ENCODE measurements at places on chromosomes 1 and 21. TPM values are rescaled to one million over a fixed set of nuclear protein-coding genes. Genes with fewer than 3 reads are reported as not detected.

Gene CPLANE2
- total RNA-seq = 4.9 TPM

GRCh38 chr1:218454700-218455282, 109.7 kb downstream of the TGFB2 start:
- DNase-seq = no peak

DNA sequence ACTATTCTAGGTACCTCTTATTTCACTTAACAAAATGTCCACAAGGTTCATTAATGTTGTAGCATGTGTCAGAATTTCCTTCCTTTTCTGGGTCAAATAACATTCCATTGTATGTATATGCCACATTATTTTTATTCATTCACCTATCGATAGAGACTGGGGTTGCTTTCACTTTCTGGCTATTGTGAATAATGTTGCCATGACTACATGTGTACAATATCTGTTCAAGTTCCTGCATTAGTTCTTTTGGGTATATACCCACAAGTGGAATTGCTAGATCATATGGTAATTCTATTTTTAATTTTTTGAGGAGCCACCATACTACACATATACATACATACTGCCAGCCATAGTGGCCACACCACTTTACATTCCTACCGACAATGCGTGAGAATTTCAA, 158.4 kb downstream of the ZZZ3 start:
- no peak for DNase-seq

- DNase-seq = no peak
Observed at GRCh38 chr1:64569411-64569810, 99.5 kb downstream of the CACHD1 start.

GRCh38 chr1:152886758-152887409, 8.8 kb downstream of the SMCP start:
- no peak for DNase-seq

Gene PLEKHN1
- total RNA-seq = 3.0 TPM

Measured in WTC11 (cell line).